ENCODE measurements at places on chromosomes 4 and X.

- DNase-seq = no peak
Observed at GRCh38 chr4:101258883-101259282, 88.4 kb downstream of the PPP3CA start.

DNA sequence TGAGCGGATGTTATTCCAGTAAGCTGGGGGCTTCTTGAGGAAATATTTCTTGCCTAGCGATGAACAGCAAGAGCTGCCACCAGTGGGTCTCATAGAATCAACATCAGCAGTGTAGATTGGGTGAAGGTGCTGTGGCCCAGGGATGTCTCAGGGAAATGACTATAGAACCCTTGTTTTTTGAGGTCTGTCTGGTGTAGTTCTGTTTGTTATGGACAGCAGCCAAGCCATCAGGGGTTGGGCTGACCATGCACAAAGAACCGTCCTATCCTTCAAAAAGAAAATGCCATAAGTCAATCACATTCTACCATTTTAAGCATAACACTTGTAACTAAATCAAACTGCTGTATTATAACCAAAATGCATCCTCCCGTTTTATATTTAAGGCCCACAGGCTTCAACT, 17.3 kb upstream of the C1GALT1C1 start:
- DNase-seq = no peak

DNA sequence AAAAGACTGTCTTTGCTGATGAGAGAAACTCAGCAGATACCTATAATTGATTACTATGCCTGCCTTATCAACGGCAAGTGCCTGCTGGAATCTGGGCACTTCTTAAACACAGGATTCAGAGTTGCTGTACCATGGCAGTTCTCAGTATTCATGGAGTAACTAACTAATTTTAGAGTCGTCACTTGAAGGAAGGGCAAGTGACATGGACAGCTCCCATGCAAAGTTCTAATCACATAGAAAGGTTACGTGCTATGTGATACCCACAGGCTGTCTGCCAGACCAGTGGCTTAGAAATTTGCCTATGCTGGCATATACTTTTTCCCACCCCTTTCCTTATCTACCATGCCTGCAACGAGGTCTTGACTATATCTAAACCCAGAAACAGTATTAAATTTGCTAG, 931.1 kb upstream of the TENM3 start:
- no peak for DNase-seq

GRCh38 chrX:95156566-95156965, 1482.6 kb downstream of the FAM133A start:
- DNase-seq = no peak

DNA sequence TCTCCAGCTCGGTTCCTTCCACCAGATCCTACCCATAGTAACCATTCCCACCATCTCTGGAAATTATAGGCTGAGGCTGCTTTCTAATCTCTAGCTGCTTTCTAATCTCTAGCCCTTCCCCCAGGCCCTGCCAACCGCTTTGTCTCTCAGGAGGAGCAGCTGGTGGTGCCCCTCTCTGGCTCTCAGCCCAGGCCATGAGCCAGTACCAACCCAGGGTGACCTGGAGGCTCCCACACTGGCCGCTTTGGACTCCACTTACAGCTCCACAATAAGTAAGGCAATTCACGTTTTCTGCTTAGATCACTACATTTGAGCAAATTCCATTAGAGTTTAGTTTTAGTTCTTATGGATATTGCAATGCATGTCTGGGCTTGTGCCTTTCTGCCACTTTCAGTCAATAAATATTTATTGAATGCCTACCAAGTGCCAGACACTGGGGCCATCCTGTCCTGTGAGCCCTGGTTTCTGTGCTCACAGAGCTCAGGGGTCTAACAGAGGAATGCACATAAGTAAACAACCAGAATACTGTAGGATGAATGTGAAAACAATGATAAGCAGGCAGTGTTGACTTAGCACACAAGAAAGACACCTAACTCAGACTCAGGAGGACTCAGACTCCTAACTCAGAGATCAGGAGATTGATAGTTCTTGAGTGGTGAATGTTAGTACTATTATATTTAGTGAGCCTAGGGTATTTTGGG, 38.9 kb downstream of the SMC1A start:
- no peak for DNase-seq

DNA sequence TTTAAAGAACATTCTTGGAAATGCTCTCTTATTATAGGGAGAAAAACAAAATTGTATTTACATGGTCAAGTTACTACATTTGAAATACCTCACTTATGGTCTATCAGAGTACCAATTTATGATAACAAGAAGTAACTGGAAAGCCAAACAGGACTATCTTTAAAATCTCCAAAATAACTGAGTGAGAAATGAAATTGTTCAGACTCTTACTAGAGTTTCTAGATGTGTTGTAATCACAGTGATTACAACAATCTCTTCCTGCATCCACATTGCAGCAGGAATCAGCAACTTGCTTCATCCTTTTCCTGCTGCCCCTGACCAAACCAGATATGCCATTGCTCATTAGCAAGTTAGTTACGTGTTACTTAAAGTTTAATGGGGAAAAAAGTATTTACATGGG, 245.2 kb upstream of the SMIM31 start:
- no peak for DNase-seq

DNA sequence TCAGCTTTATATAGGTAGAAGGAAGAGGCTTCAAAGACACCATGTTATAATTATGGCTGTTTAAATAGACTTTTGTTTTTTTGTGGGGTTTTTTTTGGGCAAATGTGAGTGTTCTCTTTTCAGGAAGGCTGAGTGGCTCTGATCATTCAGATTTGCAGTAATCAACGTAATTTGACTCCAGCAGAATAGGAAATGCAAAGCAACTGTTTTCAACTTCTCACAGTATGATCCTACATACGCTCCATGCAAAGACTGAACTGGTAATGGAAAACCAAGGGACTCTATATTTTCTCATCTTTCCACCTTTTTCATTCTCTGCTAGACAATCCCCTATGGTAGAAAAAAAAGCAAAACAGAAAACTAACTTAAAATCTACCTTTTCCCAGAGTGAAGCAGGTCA, 10.8 kb downstream of the ADH1B start:
- no peak for DNase-seq

DNA sequence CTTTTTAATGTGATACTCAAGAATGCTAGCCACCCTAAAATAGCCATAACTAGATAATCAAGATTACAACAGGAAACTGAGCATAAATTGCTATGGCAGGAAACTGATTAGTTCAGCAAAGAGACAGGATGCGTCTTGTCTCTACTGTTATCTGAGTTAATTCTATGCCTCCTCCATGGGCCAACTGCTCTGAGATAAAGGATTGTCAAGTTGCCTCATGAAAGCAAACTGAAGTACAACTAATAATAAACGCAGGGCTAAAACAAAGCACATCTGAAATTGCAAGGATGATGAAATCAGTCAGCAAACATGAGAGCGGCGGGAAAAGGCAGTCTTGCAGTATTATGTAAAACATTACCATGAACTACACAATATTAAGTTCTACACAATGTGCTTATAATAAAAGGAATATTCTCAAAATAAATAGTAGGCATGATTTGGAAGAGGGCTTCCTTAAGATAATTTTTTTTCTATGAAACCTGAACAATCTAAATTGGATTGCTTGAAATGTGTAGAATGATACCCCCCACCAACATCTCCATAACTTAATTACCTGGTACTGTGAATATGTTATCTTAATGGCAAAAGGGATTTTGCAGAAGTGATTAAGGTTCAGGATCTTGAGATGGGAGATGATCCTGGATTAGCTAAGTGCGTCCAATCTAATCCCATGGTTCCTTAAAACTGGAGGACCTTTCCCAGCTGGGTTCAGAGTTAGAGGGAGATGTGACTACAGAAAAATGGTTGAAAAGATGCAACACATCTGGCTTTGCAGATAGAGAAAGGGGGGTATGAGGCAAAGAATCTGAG, 65.9 kb downstream of the ANTXR2 start:
- no peak for DNase-seq

DNA sequence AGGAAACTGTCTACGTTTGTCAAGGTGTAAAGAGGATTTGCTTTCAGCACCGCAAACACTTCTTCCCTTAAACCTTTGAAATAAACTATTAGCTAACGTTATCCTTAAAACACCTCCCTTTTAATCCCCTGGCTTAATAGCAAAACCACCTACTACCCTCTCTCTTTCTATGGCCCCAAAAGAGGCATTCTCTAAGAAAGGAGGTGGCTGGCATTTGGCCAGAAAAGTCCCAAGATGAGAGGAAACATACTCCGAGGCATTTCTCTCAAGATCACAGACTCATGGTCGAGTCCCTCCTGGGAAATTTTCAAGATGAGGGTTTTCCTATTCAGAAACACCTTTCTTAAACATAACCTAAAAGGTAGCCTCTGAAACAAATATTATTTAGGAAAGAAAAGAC, 60.6 kb upstream of the VCX3B start:
- no peak for DNase-seq

GRCh38 chr4:108168160-108168670, 517 bp downstream of the LEF1 start:
- no peak for DNase-seq

DNA sequence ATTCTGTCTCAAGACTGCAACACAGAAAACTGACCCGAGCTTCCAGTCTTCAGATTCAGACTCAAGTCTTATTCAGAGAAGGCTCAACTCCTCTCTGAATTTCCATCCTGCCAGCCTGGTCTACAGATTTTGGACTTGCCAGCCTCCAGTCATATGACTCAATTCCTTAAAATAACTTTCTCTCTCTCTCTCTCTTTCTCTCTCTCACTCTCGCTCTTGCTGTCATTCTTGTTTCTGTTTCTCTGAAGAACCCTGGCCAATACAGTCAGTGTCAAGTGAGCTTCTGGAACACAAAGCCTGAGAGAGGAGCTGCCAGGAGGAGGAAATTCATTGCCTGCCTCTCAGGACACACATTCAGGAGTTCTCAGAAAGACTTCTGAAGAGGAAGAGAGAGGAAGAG, 154.9 kb downstream of the PARM1 start:
- DNase-seq = no peak

- no peak for DNase-seq
Observed at GRCh38 chrX:43661521-43662240, 5.6 kb downstream of the MAOA start.

DNA sequence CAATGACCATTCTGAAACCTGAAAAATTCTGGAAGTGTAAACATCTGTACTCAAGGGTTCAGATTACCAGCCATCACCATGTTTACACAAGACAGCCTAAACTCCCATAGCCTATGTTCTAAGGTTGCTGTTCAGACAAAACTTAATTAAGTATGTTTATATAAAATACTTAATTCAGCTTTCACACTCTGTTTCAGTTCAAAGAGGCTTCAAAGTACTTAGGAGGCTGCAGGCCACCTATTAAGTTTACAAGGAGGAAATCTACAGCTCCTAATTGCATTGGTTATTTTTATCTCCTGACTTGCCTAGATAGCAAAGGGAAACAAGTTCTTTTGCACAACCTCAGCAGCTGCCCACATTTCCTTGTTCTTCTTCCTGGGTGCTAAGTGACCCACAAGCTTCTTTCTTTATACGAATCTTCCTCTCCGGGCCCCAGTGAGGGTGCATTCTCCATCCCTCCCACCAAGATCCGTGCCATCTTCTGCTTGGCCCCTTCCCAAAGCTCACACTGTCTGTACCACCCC, 2.0 kb downstream of the GAK start:
- no peak for DNase-seq

DNA sequence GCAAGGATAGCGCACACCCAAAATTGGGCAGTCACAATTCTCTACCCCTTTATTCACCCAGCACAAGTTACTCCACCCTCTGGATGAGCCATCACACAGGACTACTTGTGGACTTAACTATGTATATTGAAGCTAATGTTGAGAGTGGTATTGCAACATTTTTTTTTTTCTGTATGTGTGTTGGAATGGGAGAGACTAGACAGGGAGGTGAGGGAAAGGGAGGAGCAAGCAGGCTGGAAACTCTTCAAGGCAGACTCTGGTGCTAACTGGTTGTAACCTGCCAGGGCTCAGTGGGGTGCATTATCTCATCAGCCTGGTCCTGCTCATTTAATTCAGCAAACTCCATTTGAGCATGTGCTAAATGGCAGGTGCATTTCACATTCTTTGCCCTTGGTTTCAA, 18.4 kb upstream of the CWH43 start:
- no peak for DNase-seq

- DNase-seq = no peak
Observed at GRCh38 chrX:46683048-46683447, 75.9 kb downstream of the SLC9A7 start.

GRCh38 chr4:47619691-47620090, 134.6 kb downstream of the ATP10D start:
- DNase-seq = no peak

- DNase-seq = no peak
Observed at GRCh38 chr4:118326585-118326984, 26.2 kb downstream of the PRSS12 start.

DNA sequence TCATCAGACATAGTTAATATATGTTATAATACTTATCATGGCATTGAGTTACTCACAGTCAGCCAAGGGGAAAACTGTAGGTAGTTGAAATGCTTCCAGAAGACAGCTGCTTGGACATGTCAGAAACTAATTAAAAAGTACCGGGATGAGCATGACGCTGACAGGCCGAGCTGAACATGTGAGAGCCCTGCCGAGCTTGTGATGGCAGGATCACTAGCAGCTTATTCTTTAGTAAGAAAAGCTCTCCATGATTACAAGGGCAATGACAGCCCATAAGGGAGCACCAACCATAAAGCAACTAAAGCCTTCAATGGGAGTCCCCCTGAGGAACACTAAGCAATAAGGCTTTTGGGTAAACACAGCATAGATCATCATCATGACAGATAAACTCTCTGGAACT, 435.6 kb downstream of the TLL1 start:
- no peak for DNase-seq

- DNase-seq = no peak
Observed at GRCh38 chrX:50988649-50989048, 78.1 kb downstream of the BMP15 start.

DNA sequence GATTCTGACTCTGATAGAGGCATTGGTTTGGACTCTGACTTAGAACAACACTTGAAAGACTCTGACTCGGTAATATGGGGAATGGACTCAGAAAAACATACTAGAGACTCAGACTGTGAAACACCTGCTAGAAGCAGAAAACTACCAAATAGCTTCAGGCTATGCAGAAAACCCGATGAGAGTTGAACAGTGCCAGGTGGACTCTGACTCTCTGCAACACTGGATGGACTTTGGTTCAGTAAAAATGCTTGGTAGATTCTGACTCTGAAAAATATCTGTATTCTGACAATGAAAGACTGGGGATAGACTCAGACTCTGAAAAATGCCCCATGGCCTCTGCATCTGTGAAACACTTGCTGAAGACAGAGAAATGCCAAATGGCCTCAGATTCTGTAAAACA, 215.1 kb upstream of the HDX start:
- no peak for DNase-seq

- DNase-seq = no peak
Observed at GRCh38 chrX:118496763-118497079, 1.1 kb downstream of the DOCK11 start.

DNA sequence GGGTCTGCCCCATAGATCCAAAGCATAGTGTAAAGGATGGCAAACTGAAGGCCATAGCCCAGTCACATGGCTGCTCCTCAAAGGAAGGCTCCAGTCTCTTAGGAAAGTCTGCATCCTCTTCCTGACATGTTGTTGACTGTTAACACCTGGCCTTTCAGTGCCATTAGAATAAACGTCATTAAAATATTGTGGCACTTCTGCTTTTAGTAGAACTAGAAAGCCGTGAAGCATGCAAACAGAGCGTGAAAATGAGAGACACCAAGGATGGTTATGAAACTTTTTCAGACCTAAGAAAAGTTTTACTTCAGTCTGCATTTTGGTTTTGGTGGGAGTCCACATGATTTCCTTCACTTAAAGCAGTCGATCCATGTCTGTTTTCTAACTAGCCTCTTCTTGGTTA, 41.1 kb upstream of the AFF2 start:
- DNase-seq = no peak
